ENCODE measurements at places on chromosomes 3 and 15.

DNA sequence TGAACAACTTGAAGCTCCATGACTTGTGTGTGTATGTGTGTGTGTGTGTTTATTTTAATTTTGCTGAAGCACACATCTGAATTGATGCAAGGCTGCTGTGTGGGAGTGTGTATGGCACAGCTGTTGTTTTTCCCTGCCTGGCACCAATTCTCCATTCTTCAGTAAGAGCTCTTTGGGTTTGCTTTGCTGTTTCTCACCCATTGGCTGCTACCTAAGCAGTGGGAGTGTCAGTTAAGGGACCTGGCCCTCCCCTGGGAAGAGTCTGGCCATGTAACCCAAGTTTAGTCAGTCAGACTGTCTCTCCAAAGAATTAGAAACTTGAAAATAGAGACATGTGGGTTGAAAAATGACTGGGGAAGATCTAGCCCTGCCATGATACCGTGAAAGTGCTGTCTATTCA lies 126.2 kb upstream of the SYNPR start:
- DNase-seq: no peak

DNA sequence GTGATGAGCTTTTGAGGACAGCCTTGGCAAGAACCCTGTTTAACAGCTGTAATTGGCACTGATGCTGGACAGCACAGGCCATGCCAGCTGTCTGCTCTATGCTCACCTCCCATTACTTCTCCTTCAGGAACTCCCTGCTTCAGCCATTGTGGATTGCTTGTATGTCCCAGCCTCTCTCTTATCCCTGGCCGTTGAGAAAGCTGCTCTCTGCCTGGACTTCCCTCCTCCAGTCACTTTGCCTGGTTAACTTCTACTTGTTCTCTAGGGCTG lies 444.5 kb downstream of the EPHB1 start:
- DNase-seq: no peak

GRCh38 chr15:64776402-64776786 lies 1.0 kb upstream of the RBPMS2 start:
- DNase-seq: no peak

DNA sequence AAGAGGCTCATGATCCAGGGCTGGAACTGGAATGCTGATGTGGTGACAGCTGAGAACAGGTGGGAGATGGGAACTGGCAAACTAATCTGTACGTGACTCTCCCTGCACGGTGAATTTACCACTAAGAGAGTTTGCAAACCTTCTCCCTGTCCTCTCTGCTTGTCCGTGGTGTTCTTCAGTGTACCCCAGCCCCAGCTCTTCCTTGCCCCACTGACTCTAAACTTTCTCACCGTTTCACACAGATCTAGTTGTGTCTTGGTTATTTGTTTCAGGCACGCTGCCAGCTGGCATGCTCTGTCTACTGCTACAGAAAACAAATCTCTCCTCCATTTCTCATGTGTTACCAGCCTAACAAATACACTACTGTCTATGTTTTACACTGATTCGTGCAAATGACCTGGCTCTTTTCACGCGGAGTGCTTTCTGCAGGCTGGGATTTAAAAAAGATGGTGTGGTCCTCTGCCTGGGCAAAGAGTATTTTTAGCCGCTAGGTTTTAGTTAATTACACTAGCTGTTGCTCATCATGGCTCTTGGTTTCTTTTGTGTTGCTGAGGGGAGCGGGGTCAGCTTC lies 192.7 kb upstream of the LRIG1 start:
- peak; percentile 38 for DNase-seq

GRCh38 chr3:105166893-105167292 lies 199.8 kb upstream of the ALCAM start:
- DNase-seq: peak; percentile 18

- DNase-seq: no peak
Observed at GRCh38 chr3:101512396-101512645, 691 bp downstream of the SENP7 start.

DNA sequence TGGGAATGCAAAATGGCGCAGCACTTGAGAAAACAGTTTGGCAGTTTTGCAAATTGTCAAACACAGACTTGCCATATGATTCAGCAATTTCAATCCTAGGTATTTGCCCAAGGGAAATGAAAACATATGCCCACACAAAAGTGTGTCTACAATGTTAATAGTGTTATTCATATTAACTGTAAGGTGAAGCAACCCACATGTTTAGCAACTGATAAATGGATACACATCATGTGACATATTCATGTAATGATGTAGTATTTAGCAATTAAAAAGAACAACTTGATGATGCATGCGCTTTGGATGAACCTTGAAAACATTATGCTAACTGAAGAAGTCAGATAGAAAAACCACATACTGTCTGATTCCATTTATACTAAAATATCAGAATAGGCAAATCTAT lies 539.0 kb upstream of the PPP2R3A start:
- no peak for DNase-seq

DNA sequence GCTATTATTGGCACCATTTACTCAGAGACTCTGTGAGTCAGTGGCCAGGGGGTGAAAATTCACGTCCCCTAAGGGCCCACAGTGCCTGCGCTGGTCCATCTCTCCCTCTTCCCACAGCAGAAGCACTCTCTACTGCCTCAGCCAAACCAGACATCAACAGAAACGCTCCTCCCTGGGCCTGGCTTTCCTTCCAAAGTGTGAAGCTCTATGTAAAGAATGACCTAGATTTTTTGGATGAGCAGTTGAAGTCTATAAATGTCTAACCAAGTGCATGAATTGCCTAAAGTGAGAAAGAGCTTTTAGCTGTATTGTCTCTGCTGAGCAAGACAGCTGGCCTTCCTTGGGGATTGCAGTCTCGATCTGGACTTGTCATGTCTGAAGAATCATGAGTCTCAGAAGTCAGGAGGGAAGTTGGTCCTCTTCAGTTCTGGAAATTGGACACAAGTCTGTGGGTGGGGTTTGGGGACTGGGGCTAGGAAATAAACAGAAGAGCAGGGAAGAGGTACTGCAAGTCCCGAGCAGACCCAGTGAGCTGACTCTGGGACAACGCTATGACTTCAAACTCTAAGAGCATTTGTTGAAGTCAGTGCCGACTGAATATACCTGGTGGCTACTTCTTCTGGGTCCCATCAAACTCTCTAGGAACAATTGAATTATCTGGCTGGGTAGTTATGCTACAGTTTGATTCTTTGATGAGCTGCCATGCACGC lies 29.0 kb downstream of the RASGRP1 start:
- DNase-seq: no peak

All from fibroblast of pulmonary artery (primary cell).